Amniotic epithelial cell (primary cell): ENCODE measurements at places on chromosomes 11 and 22.

- DNase-seq = no peak
Observed at GRCh38 chr22:24707470-24707801, 67.1 kb downstream of the PIWIL3 start.

- DNase-seq = no peak
Observed at GRCh38 chr11:67268081-67268961, 2.0 kb downstream of the GRK2 start.

DNA sequence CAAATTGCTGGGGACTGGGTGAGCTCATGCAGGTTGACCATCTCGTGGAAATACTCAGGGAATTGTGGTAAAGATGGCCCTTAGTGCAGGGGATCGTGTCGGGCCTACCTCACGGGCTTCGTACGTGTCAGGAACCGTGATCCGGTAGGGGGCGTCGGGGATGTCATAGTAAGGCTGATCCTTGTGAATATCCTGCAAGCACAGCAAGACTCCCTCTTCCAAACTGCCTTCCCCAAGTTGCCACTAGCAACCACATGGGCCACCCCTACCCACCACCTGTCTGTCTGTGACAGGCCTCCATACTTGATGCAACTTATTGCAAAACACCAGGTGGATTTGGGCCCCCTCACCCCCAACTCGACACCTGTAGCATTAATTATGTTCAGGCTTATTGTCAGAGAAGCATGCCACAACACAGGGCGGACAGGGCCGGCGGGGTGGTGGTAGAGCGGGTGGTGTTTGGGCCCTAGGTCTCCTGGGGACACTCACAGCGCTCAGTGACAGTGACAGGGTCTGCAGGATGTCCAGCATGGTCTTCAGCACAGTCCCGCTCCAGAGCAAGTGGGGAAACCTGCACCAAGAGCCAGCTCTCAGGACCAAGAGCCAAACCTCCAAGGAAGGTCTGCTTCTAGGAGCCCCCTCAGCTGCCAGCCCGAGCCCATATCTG is 22.6 kb upstream of the SERPIND1 start:
- DNase-seq = peak; percentile 10

GRCh38 chr22:44286646-44287045 is 26.1 kb downstream of the SHISAL1 start:
- no peak for DNase-seq

GRCh38 chr11:77082838-77083565 is 16.2 kb downstream of the CAPN5 start:
- peak; percentile 25 for DNase-seq

DNA sequence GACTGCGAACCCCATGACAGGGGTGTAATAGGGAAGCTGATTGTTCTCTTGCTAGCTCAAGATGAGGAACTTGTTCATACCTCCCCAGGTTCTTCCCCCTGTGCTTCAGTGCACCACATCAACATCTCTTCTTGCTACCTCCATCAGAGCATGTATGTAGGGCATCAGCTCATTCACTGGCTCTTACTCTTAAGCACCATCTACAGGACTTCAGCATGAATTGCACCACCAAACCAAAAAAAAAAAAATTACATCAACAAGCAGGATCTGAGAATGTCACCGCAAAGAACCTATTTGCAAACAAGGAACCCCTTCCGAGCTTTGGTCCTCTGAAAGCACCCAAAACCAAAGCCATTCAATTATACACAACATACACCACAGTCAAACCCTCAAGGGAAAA is 2226.5 kb upstream of the RAG2 start:
- DNase-seq = peak; percentile 65

- DNase-seq = no peak
Observed at GRCh38 chr11:17572791-17573460, 25.9 kb downstream of the OTOG start.

GRCh38 chr11:76782531-76783293 is 444 bp upstream of the TSKU start:
- DNase-seq = peak; percentile 95

GRCh38 chr11:67113231-67113721 is 5.8 kb upstream of the KDM2A start:
- no peak for DNase-seq

GRCh38 chr22:30610299-30610698 is 3.3 kb downstream of the TCN2 start:
- DNase-seq = no peak

- DNase-seq = peak; percentile 65
Observed at GRCh38 chr11:27720277-27720830, 20.1 kb upstream of the BDNF start.

DNA sequence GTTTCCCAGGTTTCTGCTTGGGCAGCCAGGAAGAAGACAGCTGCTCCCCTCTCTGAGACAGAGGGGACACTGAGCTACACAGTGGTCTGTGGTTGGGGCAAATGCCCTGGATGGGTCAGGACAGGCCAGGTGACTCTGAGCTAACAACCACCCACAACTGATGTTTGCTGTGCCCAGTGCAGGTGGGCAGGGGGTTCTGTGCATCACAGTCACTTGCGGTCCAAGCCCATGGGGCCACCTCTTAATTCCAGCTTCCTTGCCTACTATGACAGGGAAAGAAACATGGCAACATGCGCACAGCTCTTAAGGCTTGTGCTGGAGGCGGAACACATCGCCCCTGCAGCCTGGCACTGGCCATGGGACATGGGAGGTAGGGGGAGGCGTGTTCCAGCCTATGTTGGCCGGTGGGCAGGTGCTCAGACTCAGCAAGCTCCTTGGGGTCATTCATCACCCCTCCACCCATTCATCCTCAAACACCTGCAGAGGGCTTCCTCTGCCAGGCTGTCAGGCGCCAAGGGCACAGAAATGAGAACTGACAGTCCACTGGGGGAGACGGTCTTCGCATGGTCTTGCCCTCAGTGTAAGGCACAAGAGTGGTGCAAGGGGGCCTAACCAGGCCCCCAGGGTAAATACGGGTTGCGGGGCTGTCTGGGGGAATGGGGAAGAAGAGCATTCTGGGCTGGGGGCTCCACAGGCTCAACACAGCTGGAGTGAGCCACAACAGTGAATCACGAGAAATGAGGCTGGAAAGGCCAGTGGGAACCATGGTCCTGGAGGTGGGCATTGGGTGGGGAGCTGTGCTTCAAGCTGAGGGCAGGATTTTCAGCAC is 55.6 kb downstream of the ARFGAP3 start:
- no peak for DNase-seq

- peak; percentile 79 for DNase-seq
Observed at GRCh38 chr11:123195188-123196059, at the start of gene CLMP. Gene CLMP (minus strand): TSS chr11:123195248. CDS start chr11:123194940, 308 bp downstream.

DNA sequence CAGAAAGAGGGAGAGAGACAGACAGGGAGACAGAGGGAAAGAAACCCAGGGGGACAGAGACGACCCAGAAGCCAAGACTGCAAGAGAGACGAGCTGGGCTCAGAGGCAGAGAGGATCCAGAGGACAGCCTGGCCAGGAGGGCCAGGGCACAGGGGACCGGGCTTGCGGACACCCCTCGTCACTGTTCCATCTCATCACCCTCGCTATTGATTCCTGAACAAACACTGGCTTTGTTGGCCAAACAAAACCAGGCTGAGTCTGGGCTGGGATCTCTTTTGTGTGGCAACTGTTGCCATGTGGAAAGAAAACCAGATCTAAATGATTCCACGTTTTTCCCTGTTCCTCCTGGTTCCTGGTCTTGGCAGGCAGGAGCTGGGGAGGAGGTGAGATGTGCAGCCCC is 339.4 kb downstream of the MN1 start:
- no peak for DNase-seq

GRCh38 chr11:69055598-69056516 is 7.1 kb downstream of the TPCN2 start:
- no peak for DNase-seq

DNA sequence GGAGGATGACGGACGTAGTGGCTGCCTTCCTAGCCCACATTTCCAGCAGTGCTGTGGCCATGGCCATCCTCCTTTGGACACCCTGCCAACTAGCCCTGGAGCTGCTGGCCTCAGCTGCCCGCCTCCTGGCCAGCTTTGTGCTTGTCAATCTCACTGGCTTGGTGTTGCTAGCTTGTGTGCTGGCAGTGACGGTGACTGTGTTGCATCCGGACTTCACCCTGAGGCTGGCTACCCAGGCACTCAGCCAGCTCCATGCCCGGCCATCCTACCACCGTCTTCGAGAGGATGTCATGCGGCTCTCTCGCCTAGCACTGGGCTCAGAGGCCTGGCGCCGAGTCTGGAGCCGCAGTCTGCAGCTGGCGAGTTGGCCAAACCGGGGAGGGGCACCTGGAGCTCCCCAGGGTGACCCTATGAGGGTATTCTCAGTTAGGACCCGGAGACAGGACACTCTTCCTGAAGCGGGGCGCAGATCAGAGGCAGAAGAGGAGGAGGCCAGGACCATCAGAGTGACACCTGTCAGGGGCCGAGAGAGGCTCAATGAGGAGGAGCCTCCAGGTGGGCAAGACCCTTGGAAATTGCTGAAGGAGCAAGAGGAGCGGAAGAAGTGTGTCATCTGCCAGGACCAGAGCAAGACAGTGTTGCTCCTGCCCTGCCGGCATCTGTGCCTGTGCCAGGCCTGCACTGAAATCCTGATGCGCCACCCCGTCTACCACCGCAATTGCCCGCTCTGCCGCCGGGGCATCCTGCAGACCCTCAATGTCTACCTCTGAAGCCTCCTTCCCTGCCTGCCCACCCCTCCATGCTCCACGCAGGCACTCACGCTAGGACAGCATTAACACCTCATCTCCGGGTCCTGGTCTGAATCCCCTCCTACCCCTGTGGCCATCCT is 1.6 kb downstream of the RNF26 start:
- DNase-seq = no peak

- no peak for DNase-seq
Observed at GRCh38 chr11:32053151-32053888, 37.6 kb upstream of the RCN1 start.

GRCh38 chr11:111019871-111020670 is 225.5 kb upstream of the POU2AF2 start:
- DNase-seq = peak; percentile 71

GRCh38 chr11:62237499-62237898 is 4.5 kb upstream of the SCGB1D2 start:
- no peak for DNase-seq

DNA sequence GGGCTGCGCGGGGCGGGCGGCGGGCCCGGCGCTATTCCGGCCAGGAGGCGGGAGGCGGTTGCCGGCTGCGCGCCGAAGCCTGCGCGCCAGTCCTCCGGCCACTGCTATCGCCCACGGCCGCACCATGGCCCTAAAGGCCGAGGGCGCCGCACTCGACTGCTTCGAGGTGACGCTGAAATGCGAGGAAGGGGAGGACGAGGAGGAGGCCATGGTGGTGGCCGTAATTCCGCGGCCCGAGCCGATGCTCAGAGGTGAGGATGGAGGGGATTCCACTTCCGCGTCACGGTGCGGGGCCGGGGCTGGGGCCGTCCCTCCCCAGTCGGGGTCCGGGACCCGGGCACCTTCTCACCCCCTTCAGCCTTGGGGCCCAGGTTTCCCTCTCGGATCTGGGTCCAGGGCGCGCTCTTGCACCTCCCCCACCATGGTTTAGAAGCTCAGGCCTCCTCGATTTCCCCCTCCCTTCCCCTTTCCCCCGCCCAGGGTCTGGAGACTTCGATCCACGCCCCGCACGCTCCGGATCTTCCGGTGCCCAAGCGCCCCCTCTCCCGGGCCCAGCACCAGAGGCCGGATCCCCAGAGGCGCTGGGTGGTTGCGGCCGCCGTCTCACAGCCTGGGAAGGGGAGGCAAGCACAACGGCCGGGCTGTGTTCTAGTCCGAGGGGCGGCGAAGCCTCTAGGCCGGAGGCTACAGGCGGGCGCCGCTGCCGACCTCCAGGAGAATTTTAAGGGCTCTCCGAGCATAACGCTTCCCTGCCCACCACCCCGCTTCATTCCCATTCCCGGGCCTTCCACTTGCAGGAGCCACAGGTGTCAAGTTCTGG is 517 bp downstream of the SPINDOC start:
- DNase-seq = peak; percentile 39

DNA sequence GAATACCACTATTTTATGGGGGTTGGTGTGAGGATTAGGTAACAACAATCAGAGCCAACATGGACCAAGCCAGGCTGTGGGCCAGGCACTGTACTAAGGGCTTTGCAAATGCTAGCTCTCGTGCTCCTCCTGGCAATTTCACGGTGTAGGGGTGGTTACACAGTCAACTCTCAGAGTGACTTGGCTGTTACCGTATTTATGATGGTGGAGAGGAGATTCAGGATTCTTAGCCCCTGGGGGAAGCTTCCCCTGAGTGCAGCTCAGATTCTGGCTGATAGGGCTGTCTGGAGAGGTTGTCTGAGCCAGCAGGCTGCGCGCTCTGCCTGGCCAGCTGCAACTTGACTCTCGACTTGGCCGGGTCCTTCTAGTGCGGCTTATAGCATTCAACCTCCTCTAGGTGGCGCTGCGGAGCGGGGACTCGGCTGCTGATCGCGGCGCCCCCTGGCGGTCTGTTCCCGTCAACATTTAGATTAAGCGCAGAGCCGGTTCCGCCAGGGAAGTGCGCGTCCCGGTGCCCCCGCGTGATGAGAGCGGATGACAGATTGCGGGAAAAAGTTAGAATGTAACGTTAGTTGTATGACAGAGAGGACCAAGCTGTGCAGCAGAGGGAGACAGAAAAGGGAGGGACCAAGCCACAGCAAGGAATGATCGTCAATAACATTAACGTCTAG is 4.5 kb upstream of the NCF4 start:
- DNase-seq = peak; percentile 66

- DNase-seq = no peak
Observed at GRCh38 chr22:43571181-43571580, 159.4 kb downstream of the MPPED1 start.

- no peak for DNase-seq
Observed at GRCh38 chr11:17774232-17775034, 39.9 kb downstream of the KCNC1 start.

GRCh38 chr11:10602366-10602765 is 33.9 kb upstream of the LYVE1 start:
- no peak for DNase-seq

DNA sequence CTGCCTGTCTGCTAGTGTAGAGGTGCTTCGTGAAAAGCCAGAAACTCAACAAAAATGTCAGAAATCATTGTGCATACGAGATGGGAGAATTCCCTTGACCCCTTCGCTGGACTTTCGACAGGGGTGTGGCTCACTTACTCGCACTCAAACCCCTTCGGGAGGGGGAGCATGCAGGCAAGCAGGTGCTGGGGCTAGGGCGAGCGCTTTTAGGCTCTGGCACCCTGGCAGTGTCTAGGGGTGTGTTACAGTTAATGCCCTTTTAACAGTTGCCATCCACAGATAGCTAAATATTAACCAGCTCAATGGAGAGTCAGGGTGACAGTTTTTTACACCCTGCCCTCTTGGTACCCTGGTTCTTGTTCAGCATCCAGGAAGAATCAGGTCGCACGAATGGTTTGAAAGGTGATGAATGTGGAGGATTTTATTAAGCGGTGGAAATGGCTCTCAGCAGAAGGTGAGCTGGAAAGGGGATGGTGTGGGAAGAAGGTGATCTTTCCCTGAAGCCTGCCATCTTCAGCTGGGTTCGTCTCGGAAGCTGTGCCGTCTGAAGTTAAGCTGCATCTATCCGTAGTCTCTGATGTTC is 59.6 kb upstream of the SHANK2 start:
- no peak for DNase-seq

GRCh38 chr11:48090174-48090573 is 109.8 kb downstream of the PTPRJ start:
- DNase-seq = no peak

GRCh38 chr11:36273110-36273509 is 16.1 kb downstream of the COMMD9 start:
- DNase-seq = peak; percentile 55

- no peak for DNase-seq
Observed at GRCh38 chr11:12461516-12461915, 84.1 kb downstream of the PARVA start.
